DMS153 (cell line): ENCODE measurements at places on chromosomes 16 and 17.

DNA sequence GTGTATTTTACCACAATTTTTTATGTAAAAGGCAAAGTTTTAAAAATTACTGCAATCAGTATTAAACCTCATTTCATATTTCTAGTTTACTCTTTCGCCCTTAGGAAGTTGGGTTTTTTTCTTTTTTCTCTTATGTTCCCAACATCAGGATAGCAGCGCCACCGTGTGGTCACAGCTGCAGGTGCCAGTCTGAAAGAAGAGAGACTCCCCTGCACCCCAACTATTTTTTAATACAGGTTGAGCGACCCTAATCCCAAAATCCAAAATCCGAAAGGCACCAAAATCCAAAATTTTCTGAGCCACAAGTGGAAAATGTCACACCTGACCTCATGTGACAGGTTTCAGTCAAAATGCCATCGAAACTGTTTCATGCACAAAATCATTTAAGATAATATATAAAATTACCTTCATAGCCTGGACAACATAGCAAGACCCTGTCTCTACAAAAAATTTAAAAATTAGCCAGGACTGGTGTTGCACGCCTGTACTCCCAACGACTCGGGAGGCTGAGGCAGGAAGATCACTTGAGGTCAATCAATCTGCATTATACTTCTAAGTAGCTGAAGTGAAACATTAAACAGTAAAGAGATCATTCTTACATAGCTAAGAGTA, 21.8 kb upstream of the ASGR2 start:
- DNase-seq: no peak

GRCh38 chr17:76869496-76870376, 1.5 kb downstream of the MGAT5B start:
- no peak for DNase-seq

DNA sequence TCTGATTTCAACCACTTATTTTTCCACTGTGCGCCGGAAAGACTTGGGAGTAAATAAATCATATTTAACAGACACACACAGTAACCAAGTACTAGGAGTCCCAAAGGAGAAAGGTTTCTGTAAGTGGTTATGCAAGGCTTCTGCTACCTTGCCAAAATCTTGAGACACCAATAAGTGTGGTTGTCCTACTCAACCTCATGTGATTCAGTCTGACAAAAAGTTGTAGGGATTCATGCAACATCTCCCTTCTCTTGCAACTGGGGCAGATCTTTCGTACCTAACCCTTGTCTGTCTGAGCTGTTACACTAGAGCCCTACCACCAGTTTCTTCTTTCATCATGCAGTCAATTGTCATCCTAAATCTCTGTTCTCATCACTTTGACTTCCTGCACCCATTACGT, 69.9 kb upstream of the NUDT7 start:
- no peak for DNase-seq

GRCh38 chr16:69935278-69935711, 15.8 kb upstream of the CLEC18A start:
- no peak for DNase-seq

- DNase-seq: no peak
Measured at GRCh38 chr16:76297941-76298340, 20.7 kb downstream of the CNTNAP4 start.

- DNase-seq: no peak
Measured at GRCh38 chr17:17582372-17582771, 9.1 kb downstream of the PEMT start.

DNA sequence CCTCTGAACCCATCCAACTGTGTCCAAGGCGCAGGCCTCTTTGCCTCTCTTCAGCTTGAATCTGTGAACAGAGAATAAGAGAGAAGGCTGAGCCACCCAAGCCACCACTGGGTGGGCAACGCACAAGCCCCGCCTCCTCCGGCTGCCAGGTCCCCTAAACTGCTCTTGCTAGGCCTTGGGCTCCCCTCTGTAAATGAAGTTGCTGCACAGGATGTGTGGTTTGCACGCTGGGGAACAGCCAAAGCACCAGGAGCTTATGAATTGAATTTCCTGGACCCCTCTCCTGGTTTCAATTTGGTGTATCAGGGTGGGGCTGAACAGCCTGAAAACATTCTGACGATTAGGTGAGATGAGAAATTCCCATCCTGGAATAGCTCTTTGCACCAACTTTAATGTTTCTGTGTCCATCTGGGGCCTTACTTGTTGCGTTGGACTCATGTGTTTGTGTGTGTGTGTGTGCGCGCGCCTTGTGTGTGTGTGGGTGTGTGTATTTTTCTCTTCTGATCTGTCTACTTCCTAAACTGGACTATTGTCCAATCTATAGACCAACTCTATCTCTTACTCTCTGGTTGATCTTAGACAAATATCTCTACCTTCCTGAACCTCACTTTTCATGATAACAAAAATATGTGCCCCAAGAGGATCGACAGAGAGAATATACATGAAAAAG, 2.3 kb downstream of the CCL1 start:
- DNase-seq: no peak

- peak; percentile 2 for DNase-seq
Measured at GRCh38 chr16:49986351-49987124, 38.5 kb upstream of the CNEP1R1 start.

DNA sequence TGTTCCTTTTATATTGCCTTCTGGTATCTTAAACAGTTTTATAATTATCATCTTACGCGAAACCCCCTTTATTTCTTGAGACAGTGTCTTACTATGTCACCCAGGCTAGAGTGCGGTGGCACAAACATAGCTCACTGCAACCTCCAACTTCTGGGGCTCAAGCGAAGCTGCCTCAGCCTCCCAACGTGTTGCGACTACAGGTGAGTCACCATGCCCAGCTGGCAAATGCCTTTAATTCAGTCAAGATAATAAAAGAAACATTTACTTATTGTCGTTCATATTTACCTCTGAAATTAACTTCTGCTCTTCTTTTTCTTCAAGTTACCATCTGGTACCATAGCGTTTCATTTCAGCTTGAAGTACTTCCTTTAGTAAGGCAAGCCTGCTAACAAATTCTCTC, 43.9 kb downstream of the FBXL20 start:
- no peak for DNase-seq

GRCh38 chr16:7405166-7405565, 72.5 kb downstream of the RBFOX1 start:
- peak; percentile 88 for DNase-seq

- DNase-seq: no peak
Measured at GRCh38 chr16:4140652-4141051, 24.4 kb upstream of the ADCY9 start.

GRCh38 chr17:77049440-77049839, 91.3 kb upstream of the SEC14L1 start:
- peak; percentile 77 for DNase-seq

DNA sequence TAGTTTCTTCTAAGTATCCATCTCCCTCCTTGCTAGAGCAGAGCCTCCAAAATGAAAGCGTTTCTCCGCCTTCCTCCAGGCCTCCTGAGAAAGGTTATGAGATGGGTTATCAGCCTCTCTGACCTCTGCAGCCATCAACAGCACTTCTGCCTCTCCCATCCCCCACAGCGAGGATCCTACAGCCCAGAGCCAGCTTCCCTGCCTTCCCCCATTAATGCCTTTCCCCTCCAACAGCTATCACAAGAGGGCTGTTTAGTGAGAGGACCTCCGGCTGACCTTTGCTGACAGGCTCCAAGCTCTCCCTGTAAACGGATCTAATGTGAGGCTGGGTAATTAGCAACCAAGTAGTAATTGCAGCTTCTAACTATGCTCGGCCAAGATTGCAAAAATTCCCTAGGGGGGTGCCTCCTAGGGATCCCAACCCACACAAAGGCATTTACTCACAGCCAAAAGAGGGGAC, 55.8 kb downstream of the ZFHX3 start:
- DNase-seq: no peak

- no peak for DNase-seq
Measured at GRCh38 chr16:87970186-87970585, 19.0 kb downstream of the BANP start.

GRCh38 chr16:22942811-22943210, 128.8 kb downstream of the HS3ST2 start:
- no peak for DNase-seq

GRCh38 chr17:10337976-10338375, 34.8 kb downstream of the MYH13 start:
- no peak for DNase-seq

- no peak for DNase-seq
Measured at GRCh38 chr16:54287131-54288029, 793 bp upstream of the IRX3 start.

DNA sequence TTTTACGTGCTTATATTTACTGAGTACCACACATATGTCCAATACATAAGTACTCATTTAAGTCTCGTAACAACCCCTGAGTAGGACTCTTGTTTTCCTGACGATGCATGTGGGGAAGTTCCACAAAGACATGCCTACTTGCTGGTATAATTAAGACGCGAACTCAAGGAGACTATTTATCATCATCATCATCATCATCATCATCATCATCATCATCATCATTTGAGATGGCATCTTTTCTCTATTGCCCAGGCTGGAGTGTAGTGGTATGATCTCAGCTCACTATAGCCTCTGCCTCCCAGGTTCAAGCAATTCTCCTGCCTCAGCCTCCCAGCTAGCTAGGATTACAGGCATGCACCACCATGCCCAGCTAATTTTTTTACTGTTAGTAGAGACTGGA, 809.9 kb upstream of the EEF2KMT start:
- DNase-seq: no peak

GRCh38 chr17:7219229-7219811, 316 bp downstream of the DLG4 start:
- no peak for DNase-seq

DNA sequence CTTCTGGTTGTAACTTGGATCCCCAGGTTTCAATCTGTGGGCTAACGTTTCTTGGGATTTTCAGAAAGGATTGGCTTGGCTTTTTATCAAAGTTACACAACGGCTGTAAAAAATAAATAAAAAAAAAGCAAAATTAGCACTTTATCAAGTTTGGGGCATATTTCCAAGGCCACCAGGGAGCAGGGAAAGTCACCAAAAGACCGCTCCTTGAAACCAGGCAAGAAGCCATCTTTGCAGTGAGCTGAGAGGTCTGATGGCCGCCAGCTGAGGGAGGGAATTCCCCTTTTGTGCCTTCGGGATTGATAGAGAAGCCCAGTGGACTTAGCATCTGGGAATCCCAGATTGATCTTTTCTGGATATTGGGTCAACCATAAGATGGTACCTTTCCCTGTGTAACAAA, 192.2 kb downstream of the WWOX start:
- no peak for DNase-seq

DNA sequence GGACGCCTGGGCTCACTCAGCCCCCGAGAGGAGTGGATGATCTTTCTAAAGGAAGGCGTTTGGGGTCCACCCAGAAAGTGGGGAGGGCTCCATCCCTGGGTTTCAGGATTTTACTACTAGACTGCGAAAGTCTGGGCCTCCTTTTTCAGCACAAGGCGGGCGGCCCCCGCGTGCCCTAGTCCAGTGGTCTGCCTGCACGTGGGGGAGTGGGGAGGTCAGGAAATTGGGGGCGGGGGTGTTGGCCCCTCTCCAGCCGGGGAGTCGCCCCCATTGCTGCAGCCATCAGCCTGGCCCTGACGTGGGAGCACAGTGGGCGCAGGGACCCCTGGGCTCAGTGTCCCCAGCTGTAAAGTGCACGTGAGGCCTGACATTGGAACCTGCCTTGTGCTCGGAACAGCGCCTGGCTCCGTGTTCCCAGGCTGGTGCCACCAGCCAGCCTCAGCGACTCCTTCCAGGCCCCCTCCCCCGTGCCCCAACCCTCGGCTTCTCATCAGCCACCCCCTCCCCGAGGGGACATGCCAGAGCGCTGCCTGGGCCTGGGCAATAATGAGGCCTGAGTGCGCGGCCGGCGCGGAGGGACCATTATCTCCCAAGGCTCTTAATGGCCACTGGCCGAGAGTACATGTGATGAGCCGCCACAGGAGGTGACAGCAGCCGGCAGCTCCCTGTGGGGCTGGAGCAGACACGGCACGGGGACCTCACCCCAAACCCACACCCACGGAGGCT, 2.4 kb upstream of the C1QTNF8 start:
- no peak for DNase-seq

DNA sequence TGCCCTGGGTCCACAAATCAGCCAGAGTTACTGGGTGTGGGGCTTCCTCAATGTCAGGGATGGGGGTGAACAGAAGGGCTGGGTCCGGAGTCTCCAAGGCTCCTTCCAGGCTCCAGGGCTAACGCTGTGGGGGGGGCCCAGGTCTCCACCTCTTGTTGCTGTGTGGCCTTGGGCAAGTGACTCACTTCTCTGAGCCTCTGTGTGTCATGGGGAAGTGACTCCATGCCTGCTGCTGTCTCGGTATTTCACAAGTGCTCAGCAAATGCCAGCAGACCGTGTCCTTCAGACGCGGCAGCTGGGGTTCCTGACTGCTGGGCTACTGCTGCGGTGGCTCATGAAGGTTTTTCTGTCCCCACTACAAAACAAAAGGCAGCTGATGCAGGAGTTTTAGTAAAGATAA, 26.6 kb downstream of the JPH3 start:
- no peak for DNase-seq

GRCh38 chr16:50547340-50548124, 664 bp upstream of the NKD1 start:
- no peak for DNase-seq

- no peak for DNase-seq
Measured at GRCh38 chr17:57319806-57320205, 63.5 kb downstream of the MSI2 start.

GRCh38 chr16:81713295-81713772, 65.8 kb upstream of the PLCG2 start:
- DNase-seq: no peak

GRCh38 chr16:66832190-66832589, 1.4 kb upstream of the NAE1 start:
- DNase-seq: no peak

GRCh38 chr16:78729687-78730086, 630.2 kb downstream of the WWOX start:
- DNase-seq: no peak

GRCh38 chr17:61054436-61054835, 345.2 kb upstream of the TBX2 start:
- no peak for DNase-seq

DNA sequence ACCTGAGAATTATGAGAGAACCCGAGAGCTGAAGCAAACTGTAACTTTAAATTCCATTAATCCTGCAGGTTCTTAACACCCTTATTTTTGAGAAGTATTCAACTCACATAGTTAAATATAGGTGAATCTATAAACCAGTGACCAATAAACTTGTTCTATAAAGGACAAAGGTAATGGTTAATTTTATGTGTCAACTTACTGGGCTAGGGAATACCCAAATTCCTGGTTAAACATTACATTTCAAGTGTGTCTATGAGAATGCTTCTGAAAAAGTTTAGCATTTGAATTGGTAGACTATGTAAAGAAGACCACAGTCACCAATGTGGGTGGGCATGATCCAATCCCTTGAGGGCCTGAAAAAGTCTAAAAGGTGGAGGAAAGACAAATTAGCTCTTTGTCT, 99.1 kb downstream of the KCNJ2 start:
- no peak for DNase-seq

GRCh38 chr17:19900809-19901208, 33.1 kb upstream of the ULK2 start:
- no peak for DNase-seq

- no peak for DNase-seq
Measured at GRCh38 chr16:61936522-61936921, 99.7 kb downstream of the CDH8 start.
